CD4-positive, alpha-beta T cell treated with Interleukin-10 for 1 hour (primary cell): ENCODE measurements at places on chromosomes 7 and 10.

- no peak for DNase-seq
Observed at GRCh38 chr10:129415215-129416140, 51.6 kb upstream of the MGMT start.

DNA sequence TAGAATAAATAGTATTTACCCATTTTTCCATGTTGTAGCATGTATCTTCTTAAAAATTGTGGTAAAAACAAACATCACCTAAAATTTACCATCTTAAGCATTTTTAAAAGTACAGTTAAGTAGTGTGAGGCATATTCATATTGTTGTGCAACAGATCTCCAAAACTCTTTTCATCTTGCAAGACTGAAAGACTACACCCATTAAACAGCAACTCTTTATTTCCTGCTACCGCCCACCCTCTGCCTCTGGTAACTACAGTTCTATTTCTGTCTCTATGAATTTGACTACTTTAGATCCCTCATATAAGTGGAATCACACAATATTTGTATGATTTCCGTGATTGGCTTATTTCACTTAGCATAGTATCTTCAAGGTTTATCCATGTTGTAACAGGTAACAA lies 40.0 kb upstream of the AGBL3 start:
- no peak for DNase-seq

DNA sequence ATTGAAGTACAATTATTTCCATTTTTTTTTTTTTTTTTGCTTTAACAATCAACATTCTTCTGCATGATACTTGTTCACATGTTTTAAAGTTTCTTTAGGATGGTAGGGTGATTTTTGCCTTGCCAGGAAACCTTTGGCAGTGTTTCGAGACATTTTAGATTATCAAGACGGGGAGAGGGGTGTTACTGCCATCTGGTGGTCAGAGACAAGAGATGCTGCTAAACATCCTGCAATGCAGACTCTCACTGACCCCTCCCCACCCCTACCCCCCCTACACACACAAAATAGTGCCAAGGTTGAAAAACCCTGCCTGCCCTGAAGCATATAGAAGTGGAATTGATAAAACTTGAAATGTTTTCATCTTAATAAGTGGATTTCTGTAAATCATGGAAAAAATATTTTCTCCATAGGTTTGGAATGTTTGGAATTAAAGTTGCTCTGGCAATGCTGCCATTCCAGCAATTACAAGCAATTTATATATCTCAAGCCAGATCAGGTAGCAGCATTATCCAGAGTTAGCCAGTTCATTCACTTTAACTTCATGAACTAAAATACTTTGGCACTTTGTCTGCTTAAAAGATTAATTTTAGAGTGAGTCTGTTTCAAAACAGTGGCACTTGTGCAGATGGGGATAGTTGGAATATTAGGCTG lies 62.1 kb downstream of the SDHAF3 start:
- peak; percentile 66 for DNase-seq

GRCh38 chr10:110836706-110837105 lies 35.0 kb upstream of the PDCD4 start:
- no peak for DNase-seq

DNA sequence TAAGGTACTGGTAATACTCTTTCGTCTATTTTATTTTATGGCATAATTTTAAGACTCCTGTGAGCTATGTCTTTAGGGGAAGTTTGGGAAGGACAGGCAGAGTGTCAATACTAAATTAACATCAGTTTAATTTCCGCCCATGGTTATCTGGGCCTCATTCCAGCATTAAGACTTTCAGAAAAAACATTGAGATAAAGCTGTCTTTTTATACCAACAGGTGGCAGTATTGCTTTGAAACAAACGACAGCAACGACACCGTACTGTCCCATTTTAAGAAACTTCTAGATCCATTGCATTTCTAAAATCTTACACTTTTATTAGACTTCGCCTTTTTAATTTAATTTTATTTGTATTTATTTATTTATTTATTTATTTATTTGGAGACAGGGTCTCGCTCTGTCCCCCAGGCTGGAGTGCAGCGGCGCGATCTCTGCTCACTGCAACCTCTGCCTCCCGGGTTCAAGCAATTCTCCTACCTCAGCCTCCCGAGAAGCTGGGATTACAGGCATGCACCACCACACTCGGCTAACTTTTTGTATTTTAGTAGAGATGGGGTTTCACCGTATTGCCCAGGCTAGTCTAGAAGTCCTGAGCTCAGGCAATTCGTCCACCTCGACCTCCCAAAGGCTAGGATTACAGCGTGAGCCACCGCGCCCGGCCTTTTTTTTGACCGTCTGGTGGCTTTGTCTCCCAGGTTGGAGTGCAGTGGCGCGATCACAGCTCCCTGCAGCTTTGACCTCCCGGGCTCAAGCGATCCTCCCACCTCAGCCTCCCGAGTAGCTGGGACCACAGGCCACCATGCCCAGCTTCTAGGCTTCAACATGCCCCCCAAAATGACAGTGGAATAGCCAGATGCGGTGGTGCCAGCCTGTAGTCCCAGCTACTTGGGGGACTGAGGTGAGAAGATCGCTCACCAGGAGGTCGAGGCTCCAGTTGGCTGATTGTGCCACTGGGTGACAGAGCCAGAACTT lies 78.7 kb upstream of the C1GALT1 start:
- peak; percentile 75 for DNase-seq

DNA sequence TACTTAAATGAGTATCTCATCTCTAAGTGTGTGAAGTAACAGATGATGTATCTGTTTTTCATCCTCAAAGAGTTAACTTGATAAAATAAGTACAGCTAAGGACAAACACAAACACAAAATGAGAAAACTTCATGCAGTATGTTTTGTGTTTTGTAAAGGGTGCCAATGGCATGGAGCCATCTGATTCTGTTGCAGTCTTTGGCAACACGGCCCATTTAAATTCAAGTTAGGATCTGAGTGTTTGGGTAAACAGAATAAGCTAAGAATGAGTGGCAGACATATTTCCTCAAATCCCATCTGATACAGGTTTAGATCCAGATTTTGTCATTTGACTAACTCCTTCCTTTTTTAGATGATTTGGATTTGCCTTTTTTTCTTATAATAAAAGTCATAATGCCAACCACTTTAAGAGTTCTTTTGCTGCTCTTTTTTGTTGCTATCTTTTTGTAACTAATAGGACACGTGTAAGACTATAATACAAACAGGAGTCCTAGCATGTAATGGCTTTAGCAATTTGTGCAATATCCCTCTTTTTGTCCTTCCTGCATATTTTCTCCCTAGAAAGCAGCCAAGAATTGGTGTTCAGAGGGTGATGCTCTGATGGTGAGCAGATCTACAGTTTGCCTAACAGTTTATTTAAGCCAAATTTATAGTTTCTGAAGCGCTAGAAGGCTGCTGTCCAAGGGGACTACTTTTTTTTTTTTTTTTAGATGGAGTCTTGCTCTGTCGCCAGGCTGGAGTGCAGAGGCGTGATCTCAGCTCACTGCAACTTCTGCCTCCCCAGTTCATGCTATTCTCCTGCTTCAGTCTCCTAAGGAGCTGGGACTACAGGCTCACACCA lies 18.9 kb upstream of the ACTA2 start:
- DNase-seq, result no peak

- no peak for DNase-seq
Observed at GRCh38 chr10:69394020-69394419, 22.7 kb downstream of the TACR2 start.
